ENCODE measurements at places on chromosomes 12 and 14.

GRCh38 chr12:19074700-19075099 is 54.8 kb upstream of the PLEKHA5 start:
- DNase-seq = no peak

DNA sequence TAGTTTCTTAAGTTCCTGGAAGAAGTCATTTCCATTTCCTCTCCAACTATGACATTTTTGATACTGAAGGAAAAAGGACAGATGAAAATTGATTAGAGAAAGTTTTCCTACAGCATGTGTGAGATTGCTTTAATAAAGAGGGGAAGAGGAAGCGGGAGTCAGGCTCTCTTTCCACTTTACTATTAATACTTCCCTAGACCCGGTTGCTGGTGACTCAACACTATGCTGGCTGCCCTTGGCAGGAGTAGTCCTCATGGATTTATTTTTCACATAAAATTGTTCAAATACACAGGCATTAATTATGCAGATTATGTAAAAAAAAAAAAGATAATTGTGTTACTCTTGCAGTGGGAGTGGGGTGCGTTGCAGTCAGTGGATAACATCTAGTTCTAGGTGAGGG is 293.4 kb downstream of the EGLN3 start:
- no peak for DNase-seq

DNA sequence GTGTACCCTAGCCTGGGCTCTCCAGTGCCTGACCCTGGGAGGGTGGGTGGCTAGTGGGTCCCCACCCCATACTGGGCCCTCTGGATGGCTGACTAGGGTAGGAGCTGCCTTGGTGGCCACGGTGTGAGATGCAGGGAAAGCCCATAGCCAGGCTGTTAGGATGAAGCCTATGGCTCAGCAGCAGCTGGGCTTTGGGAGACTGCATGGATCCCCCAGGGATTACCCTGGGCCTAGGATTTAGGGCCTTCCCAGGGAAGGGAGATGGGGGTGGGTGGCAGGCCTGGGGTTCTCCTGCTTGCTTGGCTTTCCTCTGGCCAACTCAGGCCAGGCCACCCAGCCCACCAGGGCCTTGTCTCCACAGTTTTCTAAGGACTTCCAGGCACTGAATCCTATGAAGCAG is 6.3 kb downstream of the GSTZ1 start:
- no peak for DNase-seq

- DNase-seq = no peak
These were observed 48.9 kb upstream of the EML1 start for GRCh38 chr14:99744199-99744872.

DNA sequence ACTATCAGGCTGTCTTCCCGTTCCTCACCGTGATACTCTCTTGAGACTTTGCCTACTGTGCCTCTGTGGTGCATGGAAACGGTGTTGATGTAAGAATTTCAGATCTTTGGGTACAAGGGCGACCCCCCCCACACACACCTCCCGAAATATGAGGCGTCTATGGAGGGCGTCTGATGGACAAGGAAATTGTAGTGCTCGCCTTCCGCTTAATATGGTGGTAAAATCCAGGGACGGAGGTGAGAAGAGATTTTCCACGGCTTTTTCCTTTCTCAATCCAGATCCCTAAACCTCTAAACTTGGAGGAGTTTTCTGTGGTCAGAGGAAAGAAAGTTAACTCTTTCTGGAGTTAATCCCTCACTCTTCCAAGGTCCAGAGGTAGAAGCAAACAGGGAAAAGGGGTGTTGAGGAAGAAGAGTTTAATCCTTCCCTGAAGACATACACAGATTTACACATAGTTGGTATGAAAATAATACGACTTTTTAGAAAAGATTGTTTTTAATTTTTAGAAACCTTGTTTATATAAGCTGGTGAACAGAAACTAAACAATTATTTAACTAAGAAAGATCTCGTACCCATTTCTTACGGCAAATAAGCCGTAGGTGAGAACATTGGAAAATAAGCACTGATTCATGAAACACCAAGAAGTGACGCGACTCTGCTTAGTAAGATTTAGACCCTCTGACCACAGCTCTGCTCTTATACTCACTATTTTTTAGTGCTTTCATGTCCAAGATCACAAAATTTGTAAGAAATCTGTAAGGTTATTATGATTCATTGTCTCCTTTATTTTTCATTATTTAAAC is 23.1 kb upstream of the RNASE12 start:
- peak; percentile 28 for DNase-seq

- no peak for DNase-seq
These were observed 63.2 kb upstream of the SLC24A4 start for GRCh38 chr14:92259613-92260357.

- DNase-seq = no peak
These were observed 379.0 kb downstream of the LRIG3 start for GRCh38 chr12:58541300-58541690.

DNA sequence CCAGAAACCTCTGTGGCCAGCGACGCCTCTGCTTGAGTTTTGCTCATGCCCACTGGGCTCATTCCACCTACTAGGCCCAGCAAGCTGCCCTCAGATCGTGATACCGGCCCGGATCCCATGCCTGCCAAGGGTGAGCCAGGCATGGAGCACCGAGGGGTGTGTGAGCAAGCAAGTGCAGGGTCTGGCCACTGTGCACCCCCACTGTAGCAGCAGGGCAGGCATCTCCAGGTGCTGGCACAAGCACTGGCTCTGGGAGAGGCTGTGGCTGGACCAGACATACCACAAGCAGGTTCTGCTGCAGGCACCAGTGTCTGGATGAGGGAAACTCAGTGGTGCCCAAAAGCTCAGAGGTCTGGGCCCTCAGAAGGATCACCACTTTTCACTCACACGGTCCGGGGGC is 20.6 kb downstream of the FAM186A start:
- DNase-seq = no peak

DNA sequence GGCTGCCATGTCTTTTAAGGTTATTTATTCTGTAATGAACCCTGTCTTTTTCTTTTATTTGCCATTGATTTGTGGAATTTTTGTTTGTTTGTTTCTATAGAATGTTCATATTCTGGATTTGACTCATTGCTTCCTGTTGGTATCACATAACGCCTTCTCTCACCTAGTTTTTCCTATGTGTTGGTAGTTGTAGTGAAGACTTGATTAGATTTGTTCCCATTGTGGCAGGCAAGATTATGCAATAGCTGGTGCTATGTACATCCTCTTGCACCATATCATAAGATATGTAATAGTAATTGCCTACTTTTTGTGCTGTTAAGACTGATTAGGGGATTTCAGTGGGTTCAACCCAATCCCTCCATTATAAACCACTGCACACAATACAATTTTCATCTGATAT is 3.9 kb upstream of the KRT6B start:
- DNase-seq = no peak

DNA sequence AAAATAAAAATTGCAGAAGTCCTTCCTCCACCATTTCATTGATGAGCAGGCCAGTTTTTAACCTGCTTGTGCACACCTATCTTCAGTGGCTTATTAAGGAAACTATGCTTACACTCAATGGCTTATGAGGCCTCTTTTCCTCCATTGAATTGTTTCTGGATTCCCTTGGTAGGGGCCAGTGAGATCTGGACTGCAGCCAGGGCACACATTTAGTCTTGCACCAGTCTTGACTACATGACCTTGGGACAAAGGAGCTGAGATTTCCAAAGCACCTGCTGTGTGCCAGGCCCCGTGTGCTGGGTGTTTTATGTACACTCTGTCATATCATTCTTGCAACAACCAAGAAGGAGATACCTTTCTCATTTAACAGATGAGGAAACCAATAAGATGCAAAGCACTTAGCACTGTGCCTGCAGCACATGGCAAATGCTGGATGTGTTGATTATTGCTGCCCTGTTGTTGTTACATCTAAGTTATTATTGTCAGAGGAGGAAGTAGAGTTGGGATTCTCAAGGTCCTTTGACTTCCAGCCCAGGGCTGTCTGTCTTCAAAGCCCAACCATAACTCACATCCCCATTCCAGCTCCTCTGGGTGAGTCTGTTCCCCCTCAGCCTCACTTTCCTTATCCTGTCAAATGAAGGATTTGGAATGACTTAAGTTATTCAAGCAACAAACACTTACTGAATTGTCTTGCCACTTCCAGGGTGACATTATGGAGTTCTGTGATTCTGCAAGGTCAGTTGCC is 31.6 kb upstream of the RIN3 start:
- no peak for DNase-seq

DNA sequence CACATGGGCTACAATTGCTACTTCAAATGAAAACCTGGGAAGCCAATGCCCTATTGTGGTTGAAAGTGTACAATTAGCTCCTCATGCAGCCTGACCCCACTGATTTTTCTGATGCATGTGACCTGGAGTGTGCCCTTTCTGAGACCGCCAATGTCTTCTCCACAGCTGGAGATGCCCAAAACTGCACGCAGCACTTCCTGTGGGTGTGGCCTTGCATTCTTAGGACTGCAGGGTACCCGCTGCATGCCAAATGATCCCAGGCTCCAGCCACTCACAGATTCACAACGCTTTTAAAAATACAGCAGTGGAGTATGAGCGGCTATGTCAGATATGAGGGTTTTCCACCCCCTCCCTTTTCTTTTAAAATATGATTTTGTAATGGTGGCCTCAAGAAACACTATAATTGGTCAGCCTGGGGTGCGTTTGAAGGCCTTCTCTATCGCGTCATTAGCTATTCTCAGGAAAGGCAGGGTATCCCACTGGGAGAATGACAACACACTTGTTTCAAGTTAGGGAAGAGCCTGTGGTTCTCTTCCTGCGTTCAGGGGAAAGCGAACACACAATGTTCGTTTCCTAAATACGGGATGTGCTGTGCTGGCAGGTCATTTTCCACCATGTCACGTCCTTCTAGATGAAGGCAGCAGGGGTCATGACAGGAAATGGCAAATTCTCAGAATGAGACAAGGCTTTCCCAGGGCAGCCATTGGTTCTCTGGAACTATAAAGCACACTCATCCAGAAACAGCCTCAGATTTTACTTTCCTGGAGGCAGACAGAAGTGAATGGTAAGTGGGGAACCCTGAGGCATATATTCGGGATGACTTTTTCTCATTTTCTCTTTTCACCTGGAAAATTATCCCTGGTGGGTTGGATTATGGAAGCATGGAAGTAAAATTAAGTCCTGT is at the start of gene APOLD1:
Gene APOLD1 (plus strand): TSS at position 749 of the 904 bp plus-strand sequence. CDS start 33 bp downstream, at position 782.
- no peak for DNase-seq

DNA sequence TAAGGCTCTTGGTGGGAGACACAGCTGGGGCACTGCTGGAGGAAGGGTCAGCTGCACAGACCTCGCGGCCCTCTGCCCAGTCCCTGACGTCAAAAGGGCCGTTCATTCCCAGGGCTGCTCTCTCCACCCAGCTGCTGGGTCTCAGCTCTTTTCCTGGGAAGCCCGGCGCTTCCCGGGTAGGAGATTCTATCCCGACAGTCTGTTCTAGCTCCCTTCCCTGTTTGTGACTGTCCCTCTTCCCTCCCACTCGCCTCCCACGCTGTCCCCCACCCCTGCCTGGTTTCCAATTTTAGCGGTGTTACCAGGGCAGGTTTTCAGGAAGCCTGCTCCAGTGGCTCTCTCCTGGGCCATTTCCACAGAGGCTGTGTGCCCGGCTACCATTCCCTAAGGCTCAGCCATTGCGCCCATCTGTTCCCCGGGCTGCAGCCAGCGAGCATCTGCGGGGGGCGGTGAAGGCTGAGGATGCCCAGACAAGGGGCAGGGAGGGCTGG is 186.6 kb downstream of the CACNA1C start:
- no peak for DNase-seq

- no peak for DNase-seq
These were observed at the start of gene TNFAIP2 for GRCh38 chr14:103122947-103123633. TNFAIP2 (plus strand) TSS chr14:103123461; CDS start chr14:103126458, 2,997 bp downstream.

DNA sequence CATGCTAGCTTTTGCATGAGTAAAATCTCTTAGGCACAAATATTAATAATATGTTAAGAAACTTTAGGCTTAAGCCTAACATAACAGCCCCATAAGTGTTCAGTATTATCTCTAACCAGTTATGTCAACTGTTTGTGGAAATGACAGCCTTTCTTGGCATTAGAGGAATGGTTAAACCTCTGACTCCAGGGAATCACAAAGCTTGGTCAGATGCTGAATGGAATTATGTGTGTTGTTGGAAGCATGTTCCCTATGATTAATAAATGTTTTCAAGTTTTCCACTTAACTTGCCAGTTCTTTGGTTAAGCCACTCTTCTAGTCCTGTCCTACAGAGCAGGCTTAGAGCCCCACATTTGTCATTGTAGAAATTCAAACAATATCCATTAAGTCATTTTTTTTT is 17.0 kb downstream of the PSEN1 start:
- DNase-seq = no peak

GRCh38 chr12:27824126-27824842 is 44.2 kb upstream of the MANSC4 start:
- no peak for DNase-seq

DNA sequence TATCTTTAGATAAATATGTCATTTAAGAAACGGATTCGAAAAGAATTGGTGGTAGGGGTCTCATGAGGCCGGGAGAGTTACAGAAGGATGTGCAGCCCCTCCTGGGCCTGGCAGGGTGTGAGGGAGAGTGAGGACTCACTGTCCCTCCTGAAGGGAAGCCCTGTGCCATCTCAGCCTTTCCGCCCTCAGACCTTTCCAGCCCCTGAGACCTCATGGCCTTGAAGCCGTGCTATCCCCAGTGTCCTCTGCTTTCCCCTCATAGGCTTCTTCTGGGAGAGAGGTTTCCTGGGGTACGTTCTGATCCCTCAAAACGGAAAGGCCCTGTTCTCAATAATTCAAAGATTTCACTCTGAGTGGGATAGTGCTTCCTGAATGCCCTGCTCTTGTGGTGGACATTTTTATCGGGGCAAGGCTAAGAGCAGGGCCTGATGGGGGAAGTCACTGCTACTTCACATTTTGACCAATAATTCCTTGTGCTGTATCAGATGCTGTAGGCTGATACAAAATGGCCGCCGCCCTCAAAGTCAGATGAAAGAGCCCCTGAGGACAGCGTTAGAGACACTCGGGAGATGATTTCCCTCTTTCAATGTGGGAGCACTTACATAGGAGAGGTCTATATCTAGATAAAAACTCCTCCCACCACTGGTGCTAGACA is 1.3 kb downstream of the CD4 start:
- peak; percentile 58 for DNase-seq

DNA sequence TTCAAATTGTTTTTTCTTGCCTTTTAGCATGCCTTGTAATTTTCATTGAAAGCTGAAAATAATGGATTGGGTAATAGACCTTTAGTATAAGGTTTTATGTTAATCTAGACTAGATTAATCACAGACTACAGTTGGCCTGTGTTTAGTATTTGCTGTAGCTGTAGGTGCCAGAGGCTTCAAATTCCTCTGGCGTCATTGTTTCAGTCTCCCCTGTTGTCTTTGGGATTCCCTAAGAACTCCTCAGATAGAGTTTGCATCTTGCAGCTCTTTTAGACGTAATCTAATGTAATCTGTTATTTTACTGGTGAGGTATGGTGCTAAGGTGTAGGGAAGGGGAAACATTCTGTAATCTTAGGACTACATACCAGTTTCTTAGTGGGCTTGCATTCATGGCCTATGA is 113.0 kb downstream of the RGS6 start:
- no peak for DNase-seq

- DNase-seq = no peak
These were observed 2.0 kb downstream of the ZBTB25 start for GRCh38 chr14:64501411-64502171.

- peak; percentile 21 for DNase-seq
These were observed 18.9 kb upstream of the DIABLO start for GRCh38 chr12:122244565-122245371.

All from stimulated activated CD4-positive, alpha-beta T cell treated with anti-CD3 and anti-CD28 coated beads, Interleukin-2, amount 100 ng/mL, for 24 hours (primary cell).